ENCODE measurements at places on chromosomes 4 and X. TPM values are rescaled to one million over a fixed set of nuclear protein-coding genes. Genes with fewer than 3 reads are reported as not detected.
A peak's percentile ranks its signal among the peaks of the same experiment; 100 is the strongest.

DNA sequence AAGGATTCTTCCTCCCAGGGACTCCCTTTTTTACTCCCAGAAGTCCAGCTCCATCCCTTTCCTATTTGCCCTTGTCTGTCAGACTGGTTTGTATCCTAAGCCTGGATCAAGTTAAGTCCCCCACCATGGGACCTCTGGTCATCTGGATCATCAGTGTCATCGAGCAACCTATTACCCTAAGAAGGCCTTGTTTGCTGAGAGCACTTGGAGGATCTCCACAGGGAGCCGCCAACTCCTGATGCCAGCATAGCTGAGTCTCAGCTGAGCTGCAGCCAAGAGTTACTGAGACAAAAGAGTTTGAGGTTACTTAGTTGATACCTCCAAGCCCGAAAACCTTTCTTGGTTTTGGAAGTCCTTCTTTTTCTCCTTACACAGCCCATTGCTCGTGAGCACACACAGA lies 10.1 kb upstream of the DAPP1 start:
- no peak for DNase-seq

DNA sequence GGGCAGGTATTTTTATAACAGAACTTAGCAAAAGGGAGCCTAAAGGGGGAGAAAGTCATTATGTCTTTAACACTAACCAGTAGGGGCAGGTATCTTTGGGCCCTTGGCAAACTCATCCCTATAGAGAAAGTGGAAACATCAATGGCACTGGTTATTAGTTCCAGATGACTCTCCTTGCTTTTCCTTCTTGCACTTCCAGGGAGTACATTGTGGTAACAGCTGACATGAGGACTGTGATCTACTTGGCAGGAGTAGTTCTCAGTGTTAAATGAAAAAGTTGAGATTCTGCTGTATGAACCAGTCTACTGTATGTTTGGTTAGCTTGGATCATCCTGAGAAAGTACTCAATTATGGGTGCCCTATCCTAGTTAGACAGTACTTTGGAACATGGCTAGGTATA lies 93.6 kb downstream of the ATXN3L start:
- DNase-seq = no peak

DNA sequence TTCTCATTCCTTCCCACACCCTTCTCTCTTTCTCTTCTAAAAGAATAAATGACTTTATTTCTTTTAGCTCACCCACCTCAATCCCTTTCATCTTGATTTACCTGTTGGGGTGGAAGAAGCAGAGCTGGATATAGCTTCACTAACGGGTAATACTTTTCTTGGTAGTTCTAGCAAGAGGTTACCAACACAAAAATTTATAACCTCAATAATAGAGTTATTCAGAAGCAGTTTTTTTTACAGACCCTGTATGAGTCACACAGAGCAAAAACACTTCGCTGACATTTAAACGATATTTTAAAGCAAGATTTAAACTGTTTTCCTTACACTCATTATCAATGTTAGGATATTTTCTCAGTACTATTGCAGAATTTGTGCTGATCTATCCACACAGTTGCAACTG lies 42.4 kb downstream of the CBLL2 start:
- DNase-seq = no peak

DNA sequence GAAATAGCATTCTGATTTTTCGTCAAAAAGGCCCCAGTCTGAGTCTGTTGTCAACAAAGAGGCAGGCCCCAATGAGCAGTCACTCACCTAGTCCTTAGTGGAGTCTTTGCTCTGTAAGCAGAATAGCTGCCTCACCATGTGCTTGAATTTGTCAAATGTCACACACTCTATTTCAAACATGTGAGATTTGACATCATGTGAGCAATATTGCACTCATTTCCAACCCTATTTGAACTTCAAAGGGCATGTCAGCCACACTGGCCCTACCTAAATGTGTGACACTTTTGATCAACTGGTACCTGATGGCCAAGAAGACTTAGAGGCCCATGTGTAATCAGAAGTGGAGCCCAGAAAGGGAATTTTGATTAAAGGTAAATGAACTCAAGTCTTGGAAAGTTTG lies 59.4 kb upstream of the PLAC1 start:
- DNase-seq = no peak

- no peak for DNase-seq
These were observed 137.2 kb downstream of the UNC5C start for GRCh38 chr4:95411371-95412088.

- no peak for DNase-seq
These were observed 20.4 kb upstream of the FGF16 start for GRCh38 chrX:77426811-77427210.

DNA sequence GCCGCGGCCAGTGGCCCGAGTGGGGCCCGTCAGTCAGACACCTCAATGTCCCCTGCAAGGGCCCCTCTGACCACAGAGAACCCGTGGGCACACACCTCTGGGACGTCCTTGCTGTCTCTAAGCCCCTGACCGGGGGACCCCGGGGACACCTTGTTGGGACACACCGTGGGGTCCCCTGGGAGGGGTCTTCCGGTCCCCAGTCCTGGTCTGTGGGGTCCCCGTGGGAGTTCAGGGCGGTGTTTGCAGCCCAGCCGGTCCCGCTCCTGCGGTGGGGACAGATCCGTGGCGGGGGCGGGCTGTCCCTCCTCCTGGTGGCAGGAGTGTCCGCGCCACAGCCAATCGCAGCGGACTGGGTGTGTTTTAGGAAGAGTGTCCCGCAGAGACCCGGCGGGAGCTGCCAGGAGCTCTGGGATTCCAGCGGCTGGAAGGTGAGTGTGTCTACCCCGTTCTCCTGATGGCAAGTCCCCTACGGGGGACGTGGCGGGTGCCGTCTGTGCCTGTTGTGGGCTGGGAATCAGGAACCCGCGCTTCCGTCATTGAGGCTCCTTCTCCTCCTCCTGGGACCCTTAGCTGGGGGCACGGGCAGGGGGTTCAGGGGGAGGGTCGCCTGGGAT lies 5.1 kb upstream of the PLCXD1 start:
- DNase-seq = peak; percentile 54

CTSO gene
- total RNA-seq = 25.2 TPM

MEPE gene
- total RNA-seq = not detected

ACSL1 gene
- 13.3 TPM for total RNA-seq
